ENCODE measurements at places on chromosomes 11 and 22.
A peak's percentile ranks its signal among the peaks of the same experiment; 100 is the strongest.

- DNase-seq = peak; percentile 57
Observed at GRCh38 chr11:1546536-1547466, 25.3 kb downstream of the DUSP8 start.

DNA sequence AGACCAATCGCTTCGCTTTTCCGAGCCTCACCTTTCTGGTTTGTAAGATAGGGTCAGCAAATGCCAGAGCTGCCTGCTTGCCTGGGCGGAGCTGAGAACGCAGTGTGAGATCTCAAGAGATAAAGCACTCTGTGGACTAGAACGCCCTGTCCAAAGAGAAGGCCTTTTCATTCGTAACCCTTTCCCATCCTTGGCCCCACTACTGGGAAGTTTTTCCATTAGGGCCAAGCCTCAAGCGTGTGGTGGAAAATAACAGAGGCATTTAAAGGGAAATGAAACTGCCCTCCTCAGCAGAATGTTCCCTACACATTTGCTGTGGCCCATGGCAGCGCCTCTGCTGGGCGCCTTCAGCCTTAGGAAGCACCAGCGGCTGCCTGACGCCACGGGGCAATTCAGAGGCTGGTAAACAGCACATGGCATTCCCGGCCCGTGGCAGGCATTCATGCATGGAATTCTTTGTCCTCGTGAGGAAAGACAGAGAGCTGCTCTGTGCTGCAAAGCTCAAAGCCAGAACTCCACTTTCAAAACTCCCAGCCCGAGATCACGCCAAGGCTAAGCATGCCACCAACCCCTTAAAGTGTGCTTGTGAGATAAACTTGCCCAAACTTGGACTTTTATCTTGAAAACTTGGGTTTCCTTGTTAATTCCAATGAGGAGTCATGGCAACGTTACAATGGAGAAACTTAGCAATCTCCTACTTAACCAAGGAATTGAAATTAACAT lies 38.1 kb downstream of the AHNAK start:
- peak; percentile 12 for DNase-seq

DNA sequence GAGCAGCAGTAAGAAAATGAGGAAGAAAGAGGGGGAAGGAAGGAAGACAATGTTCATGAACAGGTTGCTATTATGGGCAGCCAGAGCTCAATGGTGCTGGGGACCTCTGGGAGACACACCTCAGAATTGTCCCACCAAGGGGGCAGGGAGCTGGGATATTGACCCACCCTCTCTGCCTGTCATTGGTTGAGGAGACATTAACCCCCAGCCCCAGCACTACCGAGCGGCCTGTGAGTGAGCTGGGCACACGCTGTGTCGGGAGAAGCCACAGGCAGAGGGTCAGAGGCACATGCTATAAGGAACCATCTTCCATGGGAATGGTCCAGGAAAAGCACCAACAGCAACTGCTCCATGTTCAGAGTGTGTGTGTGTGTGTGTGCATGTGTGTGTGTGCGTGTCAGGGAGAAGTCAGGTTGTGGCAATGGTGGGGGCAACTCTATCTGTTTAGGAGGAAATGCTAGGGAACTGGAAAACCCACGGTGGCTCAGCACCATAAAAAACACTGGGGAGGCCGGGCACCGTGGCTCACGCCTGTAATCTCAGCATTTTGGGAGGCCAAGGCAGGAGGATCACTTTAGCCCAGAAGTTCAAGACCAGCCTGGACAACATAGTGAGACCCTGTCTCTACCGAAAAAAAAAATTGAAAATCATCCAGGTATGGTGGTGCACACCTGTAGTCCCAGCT lies 49.2 kb downstream of the CD6 start:
- no peak for DNase-seq

GRCh38 chr11:6742260-6742659 lies 29.5 kb downstream of the OR2AG2 start:
- peak; percentile 41 for DNase-seq

DNA sequence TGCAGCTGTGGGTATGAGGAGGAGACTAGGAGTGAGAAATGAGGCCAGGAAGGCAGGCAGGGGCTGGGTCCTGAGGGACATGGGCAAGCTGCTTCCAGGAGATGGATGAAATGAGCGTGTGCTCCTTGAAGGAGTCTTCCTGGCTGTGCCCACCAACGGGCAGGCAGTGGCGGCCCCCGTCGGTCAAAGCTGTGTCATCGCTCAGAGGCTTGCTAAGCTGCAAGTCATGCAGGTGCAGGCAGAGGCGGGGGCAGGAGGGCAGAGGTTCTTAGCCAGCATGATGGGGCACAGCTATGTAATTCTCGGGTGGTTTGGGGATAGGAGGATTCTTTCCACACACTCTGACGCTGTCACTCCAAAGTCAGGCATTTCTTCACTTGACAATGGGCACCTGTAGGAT lies 12.5 kb upstream of the PEX26 start:
- no peak for DNase-seq

DNA sequence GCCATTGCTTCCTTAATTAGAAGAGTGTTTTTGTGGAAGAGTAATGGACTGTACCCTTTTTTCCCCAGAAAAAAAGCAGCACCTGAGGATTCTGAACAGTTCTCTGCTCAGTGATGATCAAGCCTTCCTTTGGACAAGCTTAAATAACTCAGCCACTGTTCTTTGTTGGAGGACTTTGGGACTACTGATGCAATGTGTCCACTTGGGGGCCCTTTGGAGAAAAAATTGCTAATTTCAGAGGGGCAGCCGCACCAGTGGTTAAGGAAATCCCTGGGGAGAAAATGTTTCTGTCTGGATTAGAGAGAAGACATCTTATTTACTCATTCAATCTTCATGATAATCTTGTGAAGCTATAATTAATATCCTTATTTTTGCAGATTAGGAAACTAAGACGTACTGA lies 5.3 kb upstream of the KMT2A start:
- no peak for DNase-seq

DNA sequence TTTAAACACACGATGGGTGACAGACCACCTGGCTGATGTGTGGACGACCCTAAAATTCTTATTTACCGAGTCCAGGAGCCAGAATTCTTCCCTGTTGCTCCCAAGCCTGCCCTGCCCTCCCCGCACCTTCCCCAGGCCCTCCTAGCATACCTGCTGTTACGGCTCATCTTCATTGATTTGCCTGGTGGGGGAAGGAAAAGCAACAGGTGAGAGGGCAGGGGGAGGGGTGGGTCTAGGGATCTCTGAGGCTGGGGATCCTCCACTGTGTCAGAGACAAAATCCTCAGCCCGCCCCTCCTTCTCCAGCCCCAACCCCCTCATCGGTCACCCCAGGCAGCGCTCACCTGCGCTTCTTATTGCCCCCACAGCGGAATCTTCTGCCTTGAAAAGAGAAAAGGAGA lies 4.0 kb downstream of the FXYD2 start:
- no peak for DNase-seq

DNA sequence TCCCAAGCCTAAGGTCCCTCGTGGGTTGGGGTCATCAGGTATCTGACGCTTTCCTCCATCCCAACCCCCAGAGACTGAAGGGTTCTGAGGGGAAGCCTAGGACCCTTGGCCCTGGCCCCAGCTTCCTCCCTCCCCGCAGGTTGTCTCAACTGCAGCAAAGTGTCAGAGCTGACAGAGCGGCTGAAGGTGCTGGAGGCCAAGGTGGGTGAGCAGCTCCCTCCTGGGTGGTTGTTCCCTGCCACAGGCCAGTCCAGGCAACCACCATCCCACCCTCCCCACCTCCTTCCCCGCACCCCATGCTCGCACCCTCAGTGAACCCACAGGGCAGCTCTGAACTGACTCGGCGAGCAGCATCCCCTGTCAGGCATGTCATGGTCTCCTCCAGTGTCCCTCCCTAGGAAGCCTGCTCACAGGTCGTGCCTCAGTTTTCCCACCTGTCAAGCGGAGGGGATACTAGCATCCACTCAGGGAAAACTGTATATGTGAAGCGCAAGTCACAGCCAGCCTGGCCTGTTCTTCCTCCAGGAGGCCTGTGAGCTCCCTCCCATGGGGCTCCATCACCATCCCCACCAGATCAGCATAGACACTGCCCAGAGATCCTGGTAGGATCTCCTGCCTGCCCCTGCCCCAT lies 20.8 kb downstream of the EMID1 start:
- DNase-seq = no peak

DNA sequence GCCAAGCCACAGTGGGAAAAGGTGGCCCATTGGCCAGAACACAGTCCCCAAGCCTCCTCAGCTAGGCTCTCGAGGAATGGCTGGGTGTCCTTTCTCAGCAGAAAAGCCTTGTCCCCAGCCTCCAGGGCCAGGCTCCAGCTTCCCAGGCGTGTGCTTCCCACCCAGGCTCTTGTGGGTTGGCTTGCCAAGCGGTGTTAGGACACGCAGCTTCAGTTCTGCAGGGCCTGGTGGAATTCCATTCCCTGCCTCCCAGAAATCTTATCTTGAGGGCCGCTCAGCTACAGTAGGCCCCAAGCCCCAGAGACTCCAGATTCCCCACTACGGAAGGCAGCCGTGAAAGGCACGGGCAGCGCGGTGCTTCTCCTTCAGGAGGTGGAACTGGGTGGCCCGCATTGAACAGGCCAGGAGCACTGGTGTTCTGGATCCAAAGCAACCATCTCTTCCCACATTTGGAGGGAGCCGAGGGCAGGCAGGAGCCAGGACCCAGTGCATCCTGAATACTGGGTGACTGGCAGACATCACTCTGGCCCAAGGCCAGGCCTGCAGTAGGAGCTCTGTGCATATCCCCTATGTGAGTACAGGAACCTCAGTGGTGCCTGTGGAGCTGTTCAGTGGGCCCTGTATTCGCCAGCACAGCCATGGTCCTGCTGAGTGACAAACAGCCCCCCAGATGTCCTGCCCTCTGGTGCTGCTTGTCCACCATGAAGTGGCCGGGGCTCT lies 16.7 kb upstream of the KCNQ1OT1 start:
- no peak for DNase-seq

DNA sequence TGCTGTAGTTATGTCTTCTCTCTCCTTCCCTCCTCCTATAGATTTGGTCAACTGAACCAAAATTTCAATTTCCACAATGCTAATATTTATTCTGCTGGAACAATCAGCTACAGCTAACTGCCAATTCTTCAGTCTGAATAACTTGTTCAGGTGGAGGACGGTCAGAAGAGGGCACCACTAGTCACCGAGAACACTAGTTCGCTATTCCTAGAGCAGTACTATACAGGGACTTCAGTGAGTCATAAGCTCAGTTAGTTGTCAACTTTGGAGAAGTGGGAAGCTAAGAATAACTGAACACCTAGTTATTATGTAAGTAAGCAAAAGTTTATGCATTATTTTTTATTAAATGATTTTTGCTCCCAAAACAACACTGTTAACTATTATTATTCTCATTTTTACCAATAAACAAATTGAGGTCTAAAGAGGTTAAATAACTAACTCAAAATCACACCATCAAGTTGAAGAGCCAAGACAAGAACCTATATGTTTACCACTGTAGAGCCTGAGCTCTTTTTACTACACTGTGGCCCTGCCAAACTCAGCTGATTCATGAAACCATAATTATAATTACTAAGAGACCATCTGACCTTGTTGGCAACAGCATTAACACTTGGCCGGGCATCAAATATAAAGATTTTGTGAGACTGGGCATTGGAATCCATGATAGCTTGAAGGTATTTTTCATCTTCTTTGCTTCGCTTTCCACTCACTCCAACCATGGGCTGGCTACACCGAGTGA lies 59.0 kb downstream of the CEP57 start:
- peak; percentile 27 for DNase-seq

- no peak for DNase-seq
Observed at GRCh38 chr11:1834062-1834610, 654 bp upstream of the SYT8 start.

- no peak for DNase-seq
Observed at GRCh38 chr11:110375351-110375750, 54.4 kb upstream of the FDX1 start.

DNA sequence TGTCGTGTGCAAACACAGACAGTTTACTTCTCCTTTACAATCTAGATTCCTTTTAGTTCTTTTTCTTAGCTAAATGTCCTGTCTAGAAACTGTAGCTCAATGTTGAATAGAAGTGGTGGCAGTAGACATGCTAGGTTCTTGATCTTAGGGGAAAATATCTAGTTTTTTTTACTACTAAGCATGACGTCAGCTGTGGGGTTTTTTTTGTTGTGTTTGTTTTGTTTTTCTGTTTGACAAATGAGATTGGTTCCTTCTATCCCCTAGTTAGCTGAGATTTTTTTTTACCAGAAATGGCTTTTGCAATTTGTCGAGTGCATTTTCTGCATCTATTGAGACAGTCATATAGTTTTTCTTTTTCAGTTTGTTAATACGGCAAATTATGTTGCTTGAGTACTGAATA lies 2.3 kb upstream of the OR10G7 start:
- DNase-seq = no peak

- no peak for DNase-seq
Observed at GRCh38 chr11:20839231-20839630, 169.8 kb downstream of the NELL1 start.

GRCh38 chr11:24078018-24078417 lies 418.8 kb upstream of the LUZP2 start:
- no peak for DNase-seq

DNA sequence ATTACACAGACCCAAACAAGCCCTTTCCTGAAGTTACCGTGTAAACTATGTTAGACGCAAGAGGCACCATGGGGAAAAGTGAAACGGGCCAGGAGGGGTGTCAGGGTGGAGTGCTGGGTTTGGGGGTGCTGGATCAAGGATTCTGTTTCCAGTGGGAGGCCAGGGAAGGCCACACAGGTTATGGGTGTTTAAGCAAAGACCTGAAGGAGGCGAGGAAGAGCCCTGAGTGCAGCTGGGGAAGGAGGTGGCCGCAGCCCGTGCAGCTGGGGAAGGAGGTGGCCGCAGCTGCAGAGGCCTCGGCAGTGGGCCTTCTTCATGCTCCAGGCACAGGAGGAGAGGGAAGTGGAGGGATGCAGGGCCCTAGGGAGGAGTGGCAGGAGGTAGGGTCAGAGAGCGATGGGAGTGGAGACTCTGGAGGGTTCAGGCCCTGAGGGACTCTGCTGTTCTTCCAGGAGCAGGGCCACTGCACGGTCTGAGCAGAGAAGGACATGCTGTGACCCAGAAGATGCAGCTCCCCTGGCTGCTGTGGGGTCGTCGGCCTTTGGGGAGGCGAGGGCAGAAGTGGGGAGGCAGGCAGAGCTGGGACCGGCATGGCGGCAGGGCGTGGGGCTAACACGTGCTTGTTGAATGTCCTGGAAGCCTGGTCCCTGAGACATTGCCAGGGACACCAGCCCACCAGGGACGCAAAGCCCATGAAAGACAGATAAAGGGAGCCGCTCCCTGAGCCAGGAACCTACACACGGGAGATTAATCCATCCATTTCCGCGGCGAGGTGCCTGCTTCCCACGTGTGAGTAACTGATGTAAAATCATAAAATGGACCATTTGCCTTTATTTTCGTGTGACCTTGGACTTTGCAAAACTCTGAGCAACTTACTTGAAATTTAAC lies 1049.1 kb downstream of the BRD1 start:
- no peak for DNase-seq

DNA sequence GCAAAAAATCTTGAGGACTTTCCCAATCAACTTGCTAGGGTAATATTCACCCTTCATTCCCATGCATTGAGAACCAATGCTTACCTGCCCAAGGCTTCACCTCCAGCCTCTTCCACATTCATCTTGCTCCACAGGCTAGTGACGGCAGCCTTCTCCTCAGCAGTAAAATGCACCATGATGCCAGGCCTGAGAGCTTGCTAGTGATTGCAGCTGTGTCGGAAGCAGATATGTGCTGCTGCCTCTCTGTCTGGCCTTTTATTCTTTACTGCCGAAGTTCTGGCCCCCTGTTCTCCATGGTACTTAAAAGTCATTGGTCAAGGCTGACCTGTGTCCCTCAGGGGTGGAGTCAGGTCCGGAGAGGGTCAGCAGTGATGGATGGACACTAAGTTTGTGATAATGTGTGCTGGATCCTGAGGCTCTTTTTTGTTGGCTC lies at the start of gene HBE1:
TSS of gene HBE1 (minus strand) at position 231 of the 433 bp plus-strand sequence. CDS start at position 176, 55 bp downstream.
- DNase-seq = no peak

GRCh38 chr11:103995896-103996295 lies 40.5 kb upstream of the DDI1 start:
- no peak for DNase-seq

GRCh38 chr11:94519478-94520084 lies 7.3 kb downstream of the C11orf97 start:
- no peak for DNase-seq

Measured in stimulated activated CD4-positive, alpha-beta T cell treated with anti-CD3 and anti-CD28 coated beads, Interleukin-15, amount 100 ng/mL, for 24 hours (primary cell).